DMS 273 treated with DMSO at 0.1 percent for 48 hours (cell line): ENCODE measurements at places on chromosomes 5 and 9.

DNA sequence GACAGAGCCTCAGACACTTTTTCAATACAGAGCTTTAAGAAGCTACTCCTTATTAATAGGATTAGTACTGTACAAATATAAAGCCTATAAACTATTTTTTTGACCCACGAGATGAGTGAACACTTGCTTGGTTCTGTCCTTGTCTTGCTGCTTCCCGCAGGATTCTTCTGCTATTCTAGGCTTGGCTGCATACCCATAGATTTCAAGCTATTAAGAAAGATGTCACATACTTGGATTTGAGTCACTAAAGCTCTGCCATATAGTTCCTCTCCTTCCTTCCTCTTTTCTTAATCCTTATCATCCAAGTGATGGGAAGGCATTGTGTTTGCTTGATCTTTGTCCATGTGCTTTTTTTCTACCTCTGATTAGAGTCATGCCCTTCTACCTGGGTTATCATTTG is 361.2 kb upstream of the TRPC7 start:
- no peak for DNase-seq

- DNase-seq: no peak
Observed at GRCh38 chr9:35841645-35841900, 12.5 kb downstream of the TMEM8B start.

GRCh38 chr5:158124606-158125316 is 265.8 kb upstream of the CLINT1 start:
- DNase-seq: no peak

DNA sequence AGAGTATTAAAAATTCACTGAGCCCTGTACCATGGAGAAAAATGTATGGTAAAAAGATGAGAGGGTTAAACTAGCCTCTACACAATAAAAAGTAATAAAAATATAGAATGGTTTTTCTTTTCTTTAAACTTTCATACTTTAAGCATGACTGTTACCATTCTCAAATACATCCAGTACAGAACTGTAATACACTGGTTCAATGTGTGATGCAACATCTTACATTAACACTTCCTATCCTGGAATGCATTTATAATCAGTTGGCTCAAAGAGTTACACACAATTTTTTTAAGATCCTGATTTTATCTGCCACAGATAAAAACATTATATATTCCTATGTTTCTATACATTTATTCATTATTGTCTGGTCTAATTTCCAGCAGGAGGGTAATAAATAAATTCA is 4.7 kb downstream of the GNAQ start:
- no peak for DNase-seq

DNA sequence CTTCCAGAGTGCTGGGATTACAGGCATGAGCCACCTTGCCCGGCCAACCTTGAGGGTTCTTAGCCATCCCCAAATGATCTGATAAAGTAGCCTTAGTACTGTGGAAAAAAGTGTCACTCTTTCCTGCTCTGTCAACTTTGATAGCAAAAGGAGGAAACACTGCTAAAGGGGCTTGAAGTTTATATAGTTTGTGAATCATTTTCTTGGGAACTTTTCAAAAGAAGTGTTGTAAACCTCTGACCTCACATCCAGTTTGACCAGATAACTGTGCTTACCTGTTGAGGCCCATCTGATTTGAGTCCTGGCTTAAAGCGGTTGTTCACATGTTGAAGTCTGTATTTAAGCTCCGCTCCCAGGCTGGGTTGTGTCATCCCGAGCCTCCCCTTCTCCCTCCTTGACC is 303.3 kb downstream of the DOCK8 start:
- no peak for DNase-seq

DNA sequence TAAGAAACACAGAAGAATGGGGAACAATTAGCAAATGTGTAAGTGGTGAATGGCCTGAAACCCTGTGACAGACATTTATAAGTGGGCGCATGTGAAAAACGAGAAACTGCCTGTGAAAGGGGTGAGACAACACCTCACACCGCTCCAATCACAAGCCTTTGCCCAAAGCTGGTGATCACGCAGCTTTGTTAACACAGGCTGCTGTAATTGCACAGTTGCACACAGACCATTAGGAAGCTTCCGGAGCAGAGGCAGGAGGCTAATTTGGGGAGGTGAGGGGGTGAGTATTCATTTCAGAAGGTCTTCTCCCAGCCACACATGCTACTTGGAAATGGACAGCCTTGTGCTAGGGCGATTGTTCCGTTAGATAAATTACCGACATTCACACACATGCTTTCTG is 294.0 kb downstream of the MED10 start:
- no peak for DNase-seq
